ENCODE measurements at places on chromosomes 1 and 21. TPM values are rescaled to one million over a fixed set of nuclear protein-coding genes. Genes with fewer than 3 reads are reported as not detected.

The LRRC3 gene
- total RNA-seq, result 1.8 TPM

The CRYAA gene
- total RNA-seq, result not detected

The OLFM3 gene
- total RNA-seq, result not detected

The RNU1-3 gene
- total RNA-seq, result 6,072 TPM

The ACTL8 gene
- total RNA-seq, result not detected

The LDLRAD2 gene
- total RNA-seq, result not detected

The USP48 gene
- total RNA-seq, result 39.1 TPM

- H3K36me3 ChIP-seq, result peaks cover 3% of the 10 kb centered on the region
- H3K27ac ChIP-seq, result no peak overlapping the region
- no peak overlapping the region for H3K4me3 ChIP-seq
- H3K4me1 ChIP-seq, result no peaks in the 10 kb centered on the region
- peaks cover 11% of the 10 kb centered on the region for H3K27me3 ChIP-seq
Observed at GRCh38 chr1:212683357-212683722, 16.3 kb downstream of the BATF3 start.

- H3K36me3 ChIP-seq, result no peaks in the 10 kb centered on the region
- no peak for DNase-seq
- H3K27ac ChIP-seq, result no peak overlapping the region
- H3K4me1 ChIP-seq, result no peaks in the 10 kb centered on the region
- H3K27me3 ChIP-seq, result no peaks in the 10 kb centered on the region
- H3K4me3 ChIP-seq, result no peak overlapping the region
Observed at GRCh38 chr1:82515650-82516049, 714.9 kb downstream of the ADGRL2 start.

- H3K36me3 ChIP-seq, result no peaks in the 10 kb centered on the region
- peaks cover 20% of the 10 kb centered on the region for H3K27me3 ChIP-seq
- no peak for DNase-seq
- H3K4me3 ChIP-seq, result no peak overlapping the region
- no peak overlapping the region for H3K27ac ChIP-seq
Observed at GRCh38 chr1:31405578-31406245, 7.3 kb upstream of the SERINC2 start.

DNA sequence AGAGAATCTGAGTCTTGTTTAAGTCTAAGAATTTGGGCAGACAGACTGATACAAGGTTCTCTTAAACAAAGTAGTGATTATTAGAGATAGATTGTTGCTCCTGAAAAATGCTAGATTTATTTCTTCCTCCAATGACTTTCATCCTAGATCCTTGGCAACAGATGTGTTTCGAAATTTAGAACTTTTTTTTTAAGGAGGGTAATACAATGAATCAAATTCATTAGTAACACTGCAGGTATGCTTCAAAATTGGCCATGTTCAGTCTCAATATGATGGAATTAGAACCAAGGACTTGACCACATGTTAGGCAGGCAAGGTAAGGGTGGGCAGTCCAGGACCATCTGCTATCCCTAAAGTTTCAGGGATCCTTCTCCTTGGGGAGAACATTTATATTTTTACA, 4.5 kb upstream of the LCE1F start:
- no peaks in the 10 kb centered on the region for H3K36me3 ChIP-seq
- peaks cover 12% of the 10 kb centered on the region for H3K27me3 ChIP-seq
- no peak overlapping the region for H3K27ac ChIP-seq
- no peaks in the 10 kb centered on the region for H3K4me1 ChIP-seq
- no peak for DNase-seq

DNA sequence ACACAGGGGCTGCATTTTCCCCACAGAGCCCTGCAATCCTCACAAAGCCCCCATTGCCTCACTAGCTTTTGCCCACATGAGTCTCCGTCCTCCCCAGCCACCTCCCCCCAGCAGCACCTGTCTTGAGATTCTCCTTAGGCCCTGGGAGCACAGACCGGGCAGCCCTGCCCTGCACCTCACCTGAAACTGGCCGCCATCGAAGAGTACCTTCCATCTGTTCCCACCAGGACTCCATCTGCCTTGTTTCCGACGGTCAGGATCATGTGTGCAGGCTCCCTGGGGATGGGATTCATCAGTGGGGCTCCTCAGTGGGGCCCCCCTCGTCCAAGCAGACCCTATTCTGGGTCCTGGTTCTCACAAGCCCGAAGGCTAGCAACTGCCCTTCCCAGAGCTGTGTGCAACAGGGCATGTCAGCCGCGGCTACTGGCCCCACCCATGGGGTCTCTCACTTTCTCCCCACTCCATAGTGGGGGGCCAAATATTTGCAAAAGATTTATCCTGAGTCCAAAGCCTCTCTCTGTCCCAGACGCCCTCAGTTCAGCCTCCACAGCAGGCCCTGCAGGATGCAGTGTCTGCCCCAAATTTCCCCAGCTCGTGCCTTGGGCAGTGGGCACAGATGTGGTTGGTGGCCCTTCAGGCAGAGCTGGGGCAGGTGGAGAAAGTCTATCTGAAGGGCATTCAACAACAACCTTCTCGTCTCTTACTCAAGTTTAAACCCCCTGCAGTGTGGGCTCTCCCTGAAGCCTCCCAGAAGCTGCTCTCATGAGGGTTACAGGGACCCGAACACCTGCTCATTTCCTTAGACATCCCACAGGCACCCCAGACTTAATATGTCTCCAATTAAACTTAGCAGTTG, 4.8 kb downstream of the PDZK1IP1 start:
- no peak overlapping the region for H3K4me3 ChIP-seq
- no peaks in the 10 kb centered on the region for H3K36me3 ChIP-seq
- H3K27ac ChIP-seq, result no peak overlapping the region
- H3K4me1 ChIP-seq, result peaks cover 12% of the 10 kb centered on the region

DNA sequence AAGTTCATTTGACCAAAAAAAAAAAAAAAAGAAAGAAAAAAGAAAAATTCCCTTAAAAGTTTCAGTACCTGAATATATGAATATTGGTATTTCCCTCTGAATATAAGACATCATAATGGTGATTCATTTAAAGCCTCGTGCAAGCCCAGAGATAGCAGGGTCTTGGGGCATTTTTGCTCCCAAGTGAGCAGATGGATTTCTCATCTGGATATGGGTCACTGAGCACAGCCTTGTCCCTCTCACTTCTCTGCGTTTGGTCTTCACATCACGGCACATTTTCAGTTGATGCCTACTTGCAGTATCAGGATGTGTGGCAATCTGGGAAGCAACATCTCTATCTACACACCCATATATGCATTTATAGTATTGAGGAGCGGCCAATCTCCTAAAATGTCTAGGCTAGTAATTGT, 12.7 kb downstream of the CD58 start:
- no peak overlapping the region for H3K4me3 ChIP-seq
- peaks cover 76% of the 10 kb centered on the region for H3K4me1 ChIP-seq
- no peak overlapping the region for H3K27ac ChIP-seq
- H3K27me3 ChIP-seq, result no peaks in the 10 kb centered on the region

- H3K4me3 ChIP-seq, result no peak overlapping the region
- no peaks in the 10 kb centered on the region for H3K36me3 ChIP-seq
- DNase-seq, result no peak
- H3K4me1 ChIP-seq, result no peaks in the 10 kb centered on the region
Observed at GRCh38 chr1:4699376-4700301, 45.2 kb downstream of the AJAP1 start.

GRCh38 chr21:28523367-28523766, 469.3 kb downstream of the LTN1 start:
- H3K4me1 ChIP-seq, result peaks cover 20% of the 10 kb centered on the region
- H3K36me3 ChIP-seq, result no peaks in the 10 kb centered on the region
- H3K4me3 ChIP-seq, result no peak overlapping the region
